ENCODE measurements at places on chromosomes 2 and 18. TPM values are rescaled to one million over a fixed set of nuclear protein-coding genes. Genes with fewer than 3 reads are reported as not detected.

The MC5R gene
- 0.26 TPM for total RNA-seq

The RNF125 gene
- total RNA-seq, result 1.9 TPM

The MALL gene
- total RNA-seq, result 0.36 TPM

The FLACC1 gene
- 1.7 TPM for total RNA-seq

The IL1F10 gene
- not detected for total RNA-seq

The C2orf80 gene
- not detected for total RNA-seq

The KIAA2012 gene
- total RNA-seq, result not detected

The TLK1 gene
- total RNA-seq, result 50.2 TPM

The REG3A gene
- not detected for total RNA-seq

The HTR2B gene
- total RNA-seq, result not detected

The OSBPL6 gene
- total RNA-seq, result 13.7 TPM

The PAX8 gene
- 0.48 TPM for total RNA-seq

The BMP10 gene
- not detected for total RNA-seq

The CTAGE1 gene
- 0.12 TPM for total RNA-seq

The EVX2 gene
- total RNA-seq, result not detected

The GTF2A1L gene
- total RNA-seq, result not detected

The LRP1B gene
- total RNA-seq, result 2.5 TPM

The GPR35 gene
- total RNA-seq, result 0.82 TPM

The FSIP2 gene
- total RNA-seq, result 0.86 TPM

The LHCGR gene
- total RNA-seq, result not detected

The TBR1 gene
- total RNA-seq, result not detected

The DES gene
- total RNA-seq, result 5.2 TPM

The SP140 gene
- 14.1 TPM for total RNA-seq

The ABCB6 gene
- total RNA-seq, result 12.5 TPM

The SFTPB gene
- total RNA-seq, result not detected

The RAD51AP2 gene
- total RNA-seq, result 0.10 TPM

The LOXHD1 gene
- not detected for total RNA-seq

The PSMD1 gene
- total RNA-seq, result 151 TPM

The EVA1A gene
- 19.0 TPM for total RNA-seq

The CCDC74A gene
- total RNA-seq, result 6.5 TPM

The ATOH8 gene
- 1.9 TPM for total RNA-seq

The RAB6C gene
- total RNA-seq, result 0.14 TPM
